Bronchial epithelial cell (primary cell): ENCODE measurements at places on chromosomes 12 and 14. TPM values are rescaled to one million over a fixed set of nuclear protein-coding genes. Genes with fewer than 3 reads are reported as not detected.
A peak's percentile ranks its signal among the peaks of the same experiment; 100 is the strongest.

GRCh38 chr12:31989571-31990362 is 30.6 kb downstream of the RESF1 start:
- DNase-seq, result peak; percentile 98

DNA sequence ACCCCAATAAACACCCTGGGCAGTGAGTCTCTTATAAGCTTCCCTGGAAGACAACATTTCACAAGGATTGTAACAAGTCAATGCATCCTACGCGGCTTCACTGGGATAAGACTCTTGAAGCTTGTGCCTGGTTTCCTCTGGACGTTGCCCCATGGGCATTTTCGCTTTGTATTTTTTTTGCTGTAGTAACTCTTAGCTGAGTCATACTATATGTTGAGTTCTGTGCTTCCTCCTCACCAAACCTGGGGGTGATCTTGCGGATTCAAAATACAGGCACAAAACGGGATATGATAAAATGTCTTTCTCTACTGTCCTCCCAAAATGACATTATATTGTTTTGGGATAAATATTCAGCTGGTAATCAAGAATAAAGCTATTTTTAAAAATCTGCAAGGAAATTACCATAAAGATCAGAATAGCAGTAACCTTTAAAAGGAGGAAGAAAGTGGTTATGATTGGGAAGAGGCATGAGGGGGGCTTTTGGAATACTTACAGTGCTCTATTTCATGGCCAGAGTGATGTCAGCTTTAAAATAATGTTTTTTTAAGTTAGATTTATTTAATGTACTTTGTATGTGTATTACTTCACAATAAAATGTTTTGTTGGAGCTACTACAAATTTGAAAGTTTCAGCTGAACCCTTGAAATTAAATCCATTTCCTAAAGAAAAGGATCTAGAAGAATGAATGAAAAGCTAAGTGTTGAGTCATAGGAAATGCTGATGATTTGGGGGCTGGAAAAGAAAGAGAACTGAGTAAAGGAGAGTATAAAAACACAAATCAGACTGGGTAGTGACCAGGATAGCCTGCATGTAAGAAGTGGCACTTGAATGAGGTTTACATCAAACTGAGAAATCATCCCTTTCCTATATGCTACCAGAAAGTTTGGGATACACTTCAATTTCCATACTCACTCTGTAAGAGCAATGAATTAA is 14.7 kb downstream of the BTBD7 start:
- peak; percentile 49 for DNase-seq

DNA sequence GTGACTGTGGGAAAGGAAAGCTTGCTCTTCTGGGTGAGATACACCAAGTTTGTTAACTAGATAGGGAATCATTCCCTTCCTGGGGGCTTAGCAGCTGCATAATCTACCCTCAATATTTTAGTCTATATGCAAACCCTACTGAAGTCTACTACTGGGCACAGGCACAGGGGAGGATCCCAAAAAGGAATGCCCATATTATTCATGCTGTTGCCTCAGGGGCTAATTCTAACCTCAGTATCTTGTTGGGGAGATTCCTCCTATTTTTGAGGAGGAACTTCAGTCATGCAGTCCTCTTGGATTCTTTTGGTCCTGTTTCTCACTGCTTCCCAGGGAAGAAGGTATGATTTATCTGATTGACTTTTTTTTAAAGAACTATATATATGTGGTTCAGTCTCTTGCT is 58.9 kb upstream of the ANKS1B start:
- peak; percentile 17 for DNase-seq

- no peak for DNase-seq
Measured at GRCh38 chr12:114916541-114916940, 232.6 kb upstream of the TBX3 start.

GRCh38 chr14:67697006-67697405 is 1.4 kb upstream of the RDH11 start:
- DNase-seq, result no peak

Gene PDE3A
- total RNA-seq, result under 0.01 TPM in 1 of 2 replicates, not detected in the other

Gene C1R
- 1.9 and 3.2 TPM in 2 replicates for total RNA-seq

Gene KRT73
- total RNA-seq, result not detected in 2 replicates

Gene RNASE7
- total RNA-seq, result 8.2 and 12.1 TPM in 2 replicates

Gene BMP4
- total RNA-seq, result 0.13 and 0.53 TPM in 2 replicates

Gene HCAR2
- 1.6 and 3.3 TPM in 2 replicates for total RNA-seq

Gene PPP4R4
- 14.0 and 23.8 TPM in 2 replicates for total RNA-seq

Gene SMCO2
- total RNA-seq, result 1.7 and 1.8 TPM in 2 replicates

Gene PLD4
- not detected in 2 replicates for total RNA-seq
